ENCODE measurements at places on chromosomes 2 and 18. TPM values are rescaled to one million over a fixed set of nuclear protein-coding genes. Genes with fewer than 3 reads are reported as not detected.
A peak's percentile ranks its signal among the peaks of the same experiment; 100 is the strongest.

DNA sequence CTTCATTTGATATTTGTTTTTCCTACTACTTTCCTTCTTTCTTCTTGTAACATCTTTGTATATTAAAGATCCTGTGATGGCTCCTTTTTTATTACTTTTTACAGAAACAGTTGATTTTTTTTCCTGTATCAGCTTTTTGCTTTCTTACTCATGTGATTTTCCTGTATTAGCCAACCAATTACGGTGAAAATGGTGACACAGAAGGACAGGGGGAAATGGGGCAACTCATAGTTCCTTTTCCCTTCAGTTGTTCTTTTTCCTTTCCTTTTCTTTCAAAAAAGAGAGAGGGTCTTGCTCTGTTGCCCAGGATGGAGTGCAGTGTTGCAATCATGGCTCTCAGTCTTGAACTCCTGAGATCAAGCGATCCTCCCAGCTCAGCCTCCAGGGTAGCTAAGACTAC lies 117.8 kb downstream of the ATL2 start:
- no peak overlapping the region for H3K4me3 ChIP-seq
- no peak overlapping the region for H3K27ac ChIP-seq
- DNase-seq, result no peak

The RASGRP3 gene
- not detected for total RNA-seq

The TUBA3E gene
- 0.13 TPM for total RNA-seq

GRCh38 chr2:223601932-223602666 lies at the start of gene SCG2:
TSS of gene SCG2 (minus strand) at chr2:223602361. CDS start at chr2:223599282, 3,079 bp downstream.
- H3K4me3 ChIP-seq, result no peak within 1 kb of the TSS
- peak; percentile 78 for DNase-seq
- no peaks in the 10 kb centered on the region for H3K27me3 ChIP-seq

DNA sequence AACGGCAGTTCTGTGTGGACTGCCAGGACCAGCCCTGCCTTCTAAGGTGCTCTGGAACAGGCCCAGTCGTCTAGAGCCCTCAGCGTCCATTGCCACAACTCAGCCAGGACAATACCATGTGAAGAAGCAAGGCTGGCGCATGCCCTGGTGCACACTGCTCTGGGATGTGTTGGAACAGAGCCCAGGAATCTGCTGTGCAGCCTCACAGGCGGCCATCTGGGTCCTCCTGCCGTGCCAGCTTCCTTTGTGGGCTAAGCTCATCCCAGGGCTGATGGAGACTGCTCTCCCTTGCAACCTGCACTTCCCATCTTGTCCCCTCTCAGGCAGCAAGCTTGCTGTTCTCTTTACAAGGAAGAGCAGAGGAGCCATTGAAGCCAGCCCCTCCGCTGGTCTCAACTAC lies 246.4 kb upstream of the PXDN start:
- H3K36me3 ChIP-seq, result peaks cover 8% of the 10 kb centered on the region
- 0 out of 2 replicates have a peak, but pooled peaks cover 8% of the 10 kb centered on the region for H3K4me1 ChIP-seq
- no peak overlapping the region for H3K27ac ChIP-seq

- no peaks in the 10 kb centered on the region for H3K27me3 ChIP-seq
- no peak overlapping the region for H3K27ac ChIP-seq
- no peak for DNase-seq
- peaks cover 36% of the 10 kb centered on the region for H3K36me3 ChIP-seq
- peaks cover 20% of the 10 kb centered on the region for H3K4me1 ChIP-seq
Observed at GRCh38 chr2:234970099-234970440, 18.3 kb downstream of the SH3BP4 start.

DNA sequence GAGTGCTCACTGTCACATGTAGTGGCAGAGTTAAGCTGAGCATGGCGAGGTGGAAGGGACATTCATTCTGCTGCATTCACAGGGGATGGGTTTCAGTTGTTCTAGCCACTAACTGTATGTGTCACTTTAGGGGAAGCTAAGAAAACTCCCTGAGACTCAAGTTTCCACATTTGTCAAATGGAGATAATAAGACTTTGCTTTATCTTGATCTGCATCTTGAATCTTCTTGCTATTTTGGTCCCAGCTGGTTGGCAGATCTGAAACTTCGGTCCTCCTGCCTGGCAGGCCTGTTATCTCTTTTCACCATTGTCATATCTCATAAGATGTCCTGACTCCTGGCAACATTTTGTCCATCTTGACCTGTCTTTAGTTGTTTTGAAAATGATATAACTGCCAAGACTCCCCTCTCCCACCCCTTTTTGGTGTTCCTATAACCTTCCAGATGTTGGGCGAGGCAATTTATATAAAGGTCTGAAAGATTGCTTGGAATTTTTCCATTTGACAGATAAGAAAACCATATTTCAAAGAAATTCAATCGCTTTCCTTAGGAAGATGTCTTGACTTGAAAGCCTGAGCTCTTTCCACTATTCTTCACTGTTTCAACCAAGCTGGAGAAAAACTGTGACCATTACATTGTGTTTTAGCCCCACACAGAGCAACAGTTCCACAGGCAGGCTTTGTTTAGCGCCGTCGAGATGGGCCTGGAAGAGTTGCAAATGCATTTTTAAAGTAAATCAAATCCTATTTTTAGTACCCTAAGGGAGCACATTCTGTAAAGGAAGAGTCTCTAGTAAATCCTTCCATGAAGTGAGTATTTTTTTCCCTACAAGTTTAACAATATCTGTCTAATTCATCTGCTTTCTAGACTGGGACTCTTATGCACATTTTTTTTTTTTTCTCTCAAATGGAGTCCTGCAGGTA lies 33.4 kb downstream of the MYCN start:
- no peak overlapping the region for H3K27ac ChIP-seq
- no peaks in the 10 kb centered on the region for H3K36me3 ChIP-seq
- H3K4me3 ChIP-seq, result no peak overlapping the region
- no peaks in the 10 kb centered on the region for H3K4me1 ChIP-seq

The YWHAQ gene
- total RNA-seq, result 374 TPM

DNA sequence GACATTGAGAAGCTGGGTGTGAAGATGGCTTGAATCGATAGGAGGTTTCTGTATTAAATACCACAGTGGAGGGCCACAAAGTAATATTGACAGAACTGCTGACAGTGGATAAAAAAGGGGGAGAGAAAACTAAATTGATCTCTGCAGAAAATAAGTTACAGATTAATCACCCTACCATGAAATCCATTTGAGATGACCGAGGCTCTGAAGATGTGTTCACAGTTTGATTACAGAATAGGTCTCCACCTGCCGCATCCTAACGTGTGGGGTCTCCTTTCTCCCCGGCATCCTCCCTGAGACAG lies 165.6 kb downstream of the EIPR1 start:
- no peak overlapping the region for H3K4me3 ChIP-seq
- H3K4me1 ChIP-seq, result no peaks in the 10 kb centered on the region
- H3K27me3 ChIP-seq, result no peaks in the 10 kb centered on the region

- no peaks in the 10 kb centered on the region for H3K27me3 ChIP-seq
- peaks cover 7% of the 10 kb centered on the region for H3K36me3 ChIP-seq
- DNase-seq, result no peak
- H3K4me1 ChIP-seq, result no peaks in the 10 kb centered on the region
Observed at GRCh38 chr18:59148192-59148591, 8.5 kb downstream of the SEC11C start.

The GYPC gene
- total RNA-seq, result 14.0 TPM

DNA sequence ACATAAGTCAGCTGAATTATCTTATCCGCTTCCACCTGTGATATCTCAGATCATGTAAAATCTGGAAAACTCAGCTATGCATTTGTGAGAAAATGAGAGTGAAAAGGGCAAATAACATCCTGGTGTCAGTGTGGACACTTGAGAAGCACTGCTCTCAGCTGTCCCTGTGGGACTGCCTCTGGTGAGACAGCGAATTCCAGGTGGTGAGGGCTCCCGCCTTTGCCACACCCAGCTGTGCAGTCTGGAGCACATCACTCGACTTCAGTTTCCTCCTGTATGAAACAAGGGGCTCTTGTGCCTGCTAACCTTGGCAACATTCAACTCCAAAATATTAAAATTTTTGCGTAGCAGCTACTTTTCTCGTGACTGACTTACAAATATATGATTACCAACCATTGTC lies 194.9 kb upstream of the BOD1L2 start:
- H3K4me1 ChIP-seq, result no peaks in the 10 kb centered on the region
- H3K27ac ChIP-seq, result no peak overlapping the region
- no peak overlapping the region for H3K4me3 ChIP-seq
- H3K27me3 ChIP-seq, result no peaks in the 10 kb centered on the region
- no peaks in the 10 kb centered on the region for H3K36me3 ChIP-seq
- DNase-seq, result no peak

The RBM44 gene
- total RNA-seq, result 0.22 TPM

The G6PC2 gene
- total RNA-seq, result not detected

GRCh38 chr18:61064911-61065310 lies 268.3 kb upstream of the CDH20 start:
- no peaks in the 10 kb centered on the region for H3K27me3 ChIP-seq
- H3K4me1 ChIP-seq, result peaks cover 2% of the 10 kb centered on the region
- H3K27ac ChIP-seq, result no peak overlapping the region
- no peak overlapping the region for H3K4me3 ChIP-seq
- DNase-seq, result no peak

The OXER1 gene
- total RNA-seq, result 1.6 TPM

The PARD6G gene
- total RNA-seq, result 12.0 TPM

DNA sequence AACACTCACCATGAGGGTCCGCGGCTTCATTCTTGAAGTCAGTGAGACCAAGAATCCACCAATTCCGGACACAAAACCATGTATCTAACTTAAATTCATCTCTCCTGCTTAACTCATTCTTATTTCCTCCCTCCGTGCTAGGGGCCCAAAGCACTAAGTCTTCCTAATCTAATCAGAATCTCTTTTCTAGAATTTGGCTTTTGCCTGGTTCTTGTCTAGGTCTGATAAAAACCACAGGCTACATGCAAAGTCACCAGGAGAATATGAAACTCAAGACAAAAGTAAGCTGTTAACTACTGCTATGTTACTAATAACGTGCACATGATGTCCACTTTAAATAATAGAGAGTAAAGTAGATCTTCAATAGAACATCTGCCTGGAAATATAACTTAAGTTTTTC lies 69.9 kb downstream of the TRIP12 start:
- H3K36me3 ChIP-seq, result peaks cover 16% of the 10 kb centered on the region
- H3K4me3 ChIP-seq, result no peak overlapping the region
- no peaks in the 10 kb centered on the region for H3K4me1 ChIP-seq
- no peak overlapping the region for H3K27ac ChIP-seq
